G401 (cell line): ENCODE measurements at places on chromosomes 13 and 19. TPM values are rescaled to one million over a fixed set of nuclear protein-coding genes. Genes with fewer than 3 reads are reported as not detected.
A peak's percentile ranks its signal among the peaks of the same experiment; 100 is the strongest.

GRCh38 chr19:56088497-56089215, 32.4 kb downstream of the ZNF787 start:
- DNase-seq = no peak

The ZNF709 gene
- total RNA-seq = 6.2 and 7.6 TPM in 2 replicates

DNA sequence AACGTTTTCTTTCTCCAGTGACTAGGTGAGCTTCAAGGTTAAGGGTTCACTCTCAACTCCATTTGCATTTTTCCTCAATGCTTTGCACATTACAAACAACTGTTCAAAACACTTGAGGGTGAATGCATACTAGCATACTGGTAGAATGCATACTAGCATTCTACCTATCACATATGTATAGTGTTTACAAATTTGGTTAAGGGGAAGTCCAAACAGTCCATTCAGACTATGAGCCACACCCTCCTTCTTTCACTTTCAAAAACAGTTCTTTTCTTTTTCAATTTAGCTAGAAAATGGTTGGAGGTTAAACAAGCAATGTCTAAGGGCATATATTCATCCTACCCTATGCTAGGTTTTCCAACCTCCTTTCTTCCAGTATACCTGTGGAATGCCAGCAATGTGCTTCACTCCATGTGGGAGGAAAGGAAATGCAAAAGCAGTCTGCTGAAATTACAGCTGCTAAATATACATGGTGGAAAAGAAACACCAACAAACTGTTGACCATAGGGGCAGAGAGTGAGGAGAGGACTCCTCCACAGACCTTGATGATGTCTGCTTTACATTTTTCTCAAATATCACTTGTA, 102.6 kb downstream of the DOCK9 start:
- DNase-seq = no peak

- no peak for DNase-seq
Observed at GRCh38 chr13:27022571-27023311, 148.9 kb downstream of the USP12 start.

DNA sequence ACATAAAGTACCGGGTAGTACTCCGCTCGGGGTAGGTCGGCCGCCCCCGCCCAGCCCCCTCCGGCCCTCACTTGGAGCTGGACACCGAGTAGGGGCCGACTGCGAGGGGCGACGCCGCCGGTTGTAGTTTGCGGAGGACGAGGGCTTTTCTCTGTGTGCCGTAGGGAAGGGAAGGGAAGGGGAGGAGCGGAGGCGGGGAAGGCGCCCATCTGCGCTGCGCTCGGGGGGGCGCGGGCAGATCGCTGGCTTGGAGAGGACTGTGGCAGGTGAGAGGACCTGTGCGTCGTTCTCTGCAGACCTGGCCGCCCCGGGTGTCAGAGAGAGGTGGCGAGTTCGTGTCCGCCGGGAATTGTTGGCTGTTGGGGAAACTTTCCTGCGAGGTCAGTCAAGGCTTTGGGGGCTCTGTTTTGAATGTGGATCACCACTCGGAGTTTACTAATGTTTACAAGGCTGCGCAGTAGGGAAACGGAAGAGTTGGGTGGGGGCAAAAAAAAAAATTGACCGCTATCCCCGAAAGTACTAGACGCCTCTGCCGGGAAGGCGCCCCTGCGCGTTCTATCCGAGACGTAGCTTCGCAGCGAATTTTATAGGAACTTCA, 1.4 kb downstream of the ING1 start:
- DNase-seq = peak; percentile 61

- no peak for DNase-seq
Observed at GRCh38 chr19:45630463-45630862, 8.7 kb downstream of the EML2 start.

DNA sequence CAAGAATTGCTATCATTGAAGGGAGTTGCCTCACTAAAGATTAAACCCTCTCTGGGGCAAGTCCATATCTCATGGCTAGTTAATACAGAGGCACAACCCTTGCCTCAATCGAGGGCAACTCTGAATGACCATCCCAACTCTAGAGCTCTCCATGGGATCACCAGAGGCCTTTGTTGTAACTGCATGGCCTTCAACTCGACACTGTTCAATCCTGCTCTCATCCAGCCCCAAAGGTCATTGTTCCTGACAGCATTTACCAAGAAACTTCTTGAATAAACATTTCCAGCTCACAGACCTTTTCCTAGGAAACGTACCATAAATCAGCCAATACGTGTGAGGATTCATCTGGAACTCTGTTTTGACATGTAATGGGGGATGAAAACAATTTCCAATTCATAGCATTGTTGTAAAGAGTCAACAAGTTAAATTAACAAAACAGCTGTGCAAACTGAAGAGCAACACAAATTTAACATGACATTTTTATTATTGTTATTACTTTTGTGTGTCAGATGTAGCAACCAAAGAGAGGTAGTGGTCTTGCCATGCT, 452.7 kb downstream of the SUCLA2 start:
- DNase-seq = no peak

DNA sequence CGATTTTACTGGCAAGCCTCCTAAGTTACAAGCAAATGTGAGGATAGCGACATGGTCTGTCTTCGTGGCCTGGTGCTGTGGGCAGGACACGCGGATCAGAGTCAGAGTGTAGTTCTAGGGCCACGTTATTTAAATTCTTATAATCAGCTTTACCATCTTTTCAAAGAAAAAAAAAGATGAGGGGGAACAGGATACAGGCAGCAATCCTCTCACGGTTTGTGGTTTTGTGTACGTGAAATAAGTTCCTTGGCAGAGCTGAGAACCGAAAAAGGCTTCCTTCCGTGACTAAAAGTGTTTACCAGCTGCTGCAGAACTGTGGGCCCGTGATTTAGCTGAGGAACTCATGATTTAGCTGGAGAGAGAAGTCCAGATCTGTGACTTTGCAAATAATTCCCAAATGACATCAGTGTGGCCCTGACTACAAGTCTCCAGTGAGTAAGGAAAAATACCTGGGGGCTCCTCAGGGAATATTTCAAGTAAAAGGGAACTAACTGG, 27.2 kb downstream of the RCBTB2 start:
- DNase-seq = no peak

DNA sequence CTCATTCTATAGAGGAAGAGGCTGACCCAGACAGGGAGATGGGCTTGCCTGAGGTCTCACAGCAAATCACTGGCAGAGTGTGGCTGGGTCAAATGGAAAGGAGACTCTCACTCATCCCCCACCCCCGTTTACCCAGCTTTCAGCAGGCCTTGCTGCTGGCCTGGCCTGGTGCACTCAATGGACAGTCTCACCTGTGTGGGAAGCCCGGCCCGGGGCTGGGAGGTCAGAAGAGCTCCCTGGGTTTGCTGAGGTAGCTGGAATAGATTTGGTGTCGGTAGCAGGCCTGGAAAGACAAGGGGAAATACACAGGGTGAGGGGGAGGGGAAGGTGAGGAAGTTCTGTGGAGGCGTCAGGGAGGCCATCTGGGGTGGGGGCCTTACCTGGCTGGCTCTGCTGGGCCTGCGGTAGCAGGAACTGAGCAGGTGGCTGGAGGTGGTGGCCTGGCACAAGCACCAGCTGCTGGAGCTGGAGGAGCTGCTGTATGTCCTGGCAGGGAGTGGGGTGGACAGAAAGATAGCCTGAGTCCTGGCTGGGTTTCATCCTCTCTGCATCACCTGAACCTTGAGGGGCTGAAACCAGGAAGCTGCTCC, 23.5 kb downstream of the ZNF574 start:
- DNase-seq = peak; percentile 49

- DNase-seq = no peak
Observed at GRCh38 chr19:48631225-48631624, 6.0 kb downstream of the DBP start.

The TEX26 gene
- total RNA-seq = not detected in 2 replicates

DNA sequence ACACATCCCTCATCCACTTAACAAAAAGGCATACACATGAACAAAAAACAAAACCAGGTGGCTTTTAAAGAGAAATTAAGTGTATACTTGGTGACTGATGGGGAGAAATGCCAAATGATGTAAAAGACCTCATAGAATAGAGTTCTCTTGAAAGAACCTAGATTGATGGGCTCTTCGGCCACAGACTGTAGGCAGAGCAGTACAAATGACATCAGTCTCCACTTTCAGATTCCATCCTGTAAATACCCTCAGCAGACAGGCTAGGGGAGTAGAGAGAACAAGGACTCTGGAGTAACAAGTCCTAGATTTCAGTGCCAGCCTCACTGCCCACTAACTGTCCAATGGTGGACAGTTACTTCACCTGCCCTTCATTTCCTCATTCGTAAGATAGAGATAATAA, 203.8 kb downstream of the MZT1 start:
- no peak for DNase-seq

DNA sequence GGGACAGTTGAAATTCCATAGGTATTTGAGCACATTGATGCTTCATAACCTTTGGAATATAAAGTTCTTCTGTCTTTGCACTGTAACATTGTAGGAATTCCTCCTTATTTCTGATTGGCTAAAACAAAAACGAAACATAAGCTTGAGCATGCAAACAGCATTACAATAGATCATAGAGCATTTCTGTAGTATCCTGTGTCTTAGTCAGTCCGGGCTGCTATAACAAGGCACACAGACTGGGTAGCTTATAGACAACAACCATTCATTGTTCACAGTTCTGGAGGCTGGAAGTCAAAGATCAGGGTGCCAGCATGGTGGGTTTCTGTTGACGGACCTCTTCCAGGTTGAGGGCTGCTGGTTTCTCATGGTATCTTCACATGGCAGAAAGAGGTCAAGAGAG, 188.7 kb upstream of the SOX21 start:
- no peak for DNase-seq

The SERTAD1 gene
- 24.4 and 42.0 TPM in 2 replicates for total RNA-seq

DNA sequence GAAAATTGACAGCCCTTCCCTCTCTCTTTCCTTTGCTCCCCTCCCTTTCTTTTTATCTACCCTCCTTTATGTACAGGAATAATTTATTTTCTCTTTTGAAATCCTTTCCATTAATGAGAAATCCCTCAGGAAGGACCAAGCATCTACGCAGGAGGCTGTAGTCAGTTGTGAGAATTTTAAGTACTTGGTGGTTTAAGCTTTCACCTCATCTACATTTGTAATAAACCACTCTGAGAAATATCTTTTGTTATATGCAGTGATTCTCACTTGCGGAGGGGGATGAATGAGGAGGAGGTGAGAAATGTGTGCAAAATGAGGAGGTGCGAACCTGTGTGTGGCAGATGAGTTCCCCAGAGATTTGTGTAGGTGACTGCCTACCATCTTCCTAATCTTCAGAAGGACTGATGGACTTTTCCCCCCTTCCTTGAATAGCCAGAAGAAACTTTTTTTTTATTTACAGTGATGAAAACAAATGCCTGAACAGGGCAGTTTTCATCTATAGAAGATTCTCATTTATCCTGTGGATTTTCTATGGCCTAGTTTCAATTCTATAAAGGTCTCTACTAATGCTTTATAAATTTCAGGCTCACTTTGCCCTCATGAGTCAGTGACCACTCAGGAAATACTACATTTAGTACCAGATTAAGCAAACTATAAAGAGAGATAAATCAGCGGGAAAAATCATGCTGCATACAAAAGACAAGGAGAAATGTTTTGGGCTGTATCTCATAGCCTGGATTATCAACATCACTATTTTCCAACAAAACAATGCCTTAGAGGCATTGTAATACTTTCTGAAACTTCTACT, 118.3 kb downstream of the LHFPL6 start:
- no peak for DNase-seq

- DNase-seq = no peak
Observed at GRCh38 chr13:34462843-34463242, 479.2 kb upstream of the NBEA start.

DNA sequence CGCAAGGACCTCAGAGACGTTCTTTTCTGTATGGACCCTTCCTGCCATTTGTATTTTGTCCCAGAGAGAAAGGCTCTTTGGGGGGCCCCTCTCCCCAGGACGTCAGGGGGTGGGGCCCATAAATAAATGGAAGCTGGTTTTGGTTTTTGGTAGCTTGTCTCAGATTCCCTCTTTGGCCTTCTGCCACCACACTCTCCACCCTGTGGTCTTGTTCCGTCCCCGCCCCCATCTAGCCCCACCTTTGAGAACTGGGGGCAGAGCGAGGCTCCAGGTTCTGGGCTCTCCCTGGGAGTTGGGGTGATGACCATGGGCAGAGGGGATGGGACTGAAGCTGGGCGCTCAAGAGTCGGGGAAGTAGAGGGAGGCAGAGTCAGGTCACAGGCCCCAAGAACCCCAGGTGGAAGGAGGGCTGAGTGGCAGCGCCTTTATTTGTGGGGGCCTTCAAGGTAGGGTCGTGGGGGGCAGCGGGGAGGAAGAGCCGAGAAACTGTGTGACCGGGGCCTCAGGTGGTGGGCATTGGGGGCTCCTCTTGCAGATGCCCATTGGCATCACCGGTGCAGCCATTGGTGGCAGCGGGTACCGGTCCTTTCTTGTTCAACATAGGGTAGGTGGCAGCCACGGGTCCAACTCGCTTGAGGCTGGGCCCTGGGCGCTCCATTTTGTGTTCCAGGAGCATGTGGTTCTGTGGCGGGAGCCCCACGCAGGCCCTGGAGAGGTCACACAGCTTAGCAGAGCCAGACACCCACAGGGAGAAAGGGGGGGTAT, 3.3 kb downstream of the ISYNA1 start:
- DNase-seq = no peak

DNA sequence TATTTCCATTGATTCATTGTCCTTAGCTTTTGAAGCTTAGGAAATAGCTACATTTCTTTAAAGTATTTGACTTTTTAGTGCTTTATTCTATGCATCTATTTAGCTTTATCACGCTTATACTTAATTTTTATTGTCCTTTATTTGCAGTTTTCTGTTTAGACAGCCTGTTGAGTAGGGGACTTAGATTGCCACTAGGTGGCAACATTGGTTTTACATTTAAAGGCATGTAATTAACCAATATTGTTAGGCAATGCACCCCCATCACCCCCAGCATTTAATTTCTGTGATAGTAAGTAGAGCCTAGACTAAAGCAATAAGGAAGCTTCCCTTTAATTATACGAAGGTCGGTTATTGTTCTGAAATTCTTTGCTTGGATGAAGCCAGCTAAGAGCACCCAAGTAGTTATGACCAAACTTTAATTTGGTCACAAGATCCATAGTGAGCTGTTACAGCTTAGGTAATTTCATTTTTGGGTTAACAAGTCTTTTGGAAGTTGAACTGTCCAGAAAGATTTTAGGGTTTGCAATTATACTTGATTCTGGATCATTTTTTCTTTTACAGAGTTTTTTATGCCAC, 36.5 kb downstream of the B3GLCT start:
- DNase-seq = peak; percentile 15

DNA sequence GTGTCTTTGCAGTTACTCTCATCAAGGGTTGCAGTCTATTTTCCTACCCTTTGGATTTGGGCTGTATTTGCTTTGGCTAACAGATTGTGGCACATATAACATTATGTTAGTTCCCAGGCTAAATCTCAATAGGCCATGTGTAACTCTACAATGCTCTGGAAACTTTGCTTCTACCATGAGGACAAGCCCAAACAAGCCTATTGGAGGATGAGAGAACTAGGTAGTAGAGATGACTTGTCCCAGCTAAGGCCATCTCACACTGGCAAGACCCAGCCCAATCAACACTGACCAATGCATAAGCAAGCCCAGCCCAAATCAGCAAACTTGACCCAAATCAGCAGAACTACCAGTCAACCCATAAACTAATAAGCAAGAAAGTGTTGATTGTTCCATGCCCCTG, 311.8 kb downstream of the NDFIP2 start:
- no peak for DNase-seq

GRCh38 chr13:27406178-27406939, 18.1 kb upstream of the GTF3A start:
- DNase-seq = peak; percentile 62

The RASA3 gene
- total RNA-seq = 11.9 and 13.7 TPM in 2 replicates

The PLPPR3 gene
- total RNA-seq = 47.9 and 54.5 TPM in 2 replicates

The MRI1 gene
- total RNA-seq = 9.0 and 15.3 TPM in 2 replicates

The IRF2BP1 gene
- 38.3 and 43.4 TPM in 2 replicates for total RNA-seq

- DNase-seq = peak; percentile 82
Observed at GRCh38 chr13:112968380-112968909, 569 bp upstream of the MCF2L start.

The TPTE2 gene
- not detected in 2 replicates for total RNA-seq
